ENCODE measurements at places on chromosomes 1 and 21.

- peak; percentile 64 for ATAC-seq
Observed at GRCh38 chr1:22143065-22144033, at the start of gene WNT4. WNT4 (minus strand) TSS chr1:22143097; CDS start chr1:22142922, 175 bp downstream.

GRCh38 chr1:226697151-226697928, 41.7 kb downstream of the ITPKB start:
- peak; percentile 51 for ATAC-seq

- ATAC-seq = no peak
Observed at GRCh38 chr1:64112281-64112680, 91.1 kb upstream of the UBE2U start.

GRCh38 chr21:27569831-27570230, 602.9 kb upstream of the ADAMTS5 start:
- no peak for ATAC-seq

DNA sequence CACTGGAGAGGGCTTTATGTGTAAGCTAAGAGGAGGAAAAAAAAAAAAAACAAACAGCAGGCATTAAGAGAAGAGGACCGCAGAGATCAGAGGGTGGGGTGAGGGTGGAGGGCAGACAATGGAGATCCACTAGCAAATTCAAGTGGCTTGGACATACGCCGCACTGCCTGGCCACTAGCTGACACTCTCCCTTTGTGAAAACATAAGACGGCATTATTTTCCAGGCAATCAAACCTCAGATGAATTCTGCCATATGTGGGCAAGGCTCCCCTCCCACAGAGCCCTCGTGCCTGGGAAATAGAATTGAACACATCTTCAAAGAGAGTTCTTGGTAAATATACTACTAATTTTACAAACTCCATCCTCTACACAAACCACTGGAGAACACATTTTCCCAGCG, 53.6 kb downstream of the ERG start:
- no peak for ATAC-seq

- peak; percentile 39 for ATAC-seq
Observed at GRCh38 chr1:217078078-217078690, 355.0 kb upstream of the ESRRG start.

GRCh38 chr1:228830954-228831481, 95.7 kb downstream of the RHOU start:
- ATAC-seq = no peak

- no peak for ATAC-seq
Observed at GRCh38 chr1:84985365-84985764, 11.5 kb downstream of the MCOLN2 start.

GRCh38 chr1:10302416-10302815, 92.0 kb downstream of the KIF1B start:
- ATAC-seq = no peak

DNA sequence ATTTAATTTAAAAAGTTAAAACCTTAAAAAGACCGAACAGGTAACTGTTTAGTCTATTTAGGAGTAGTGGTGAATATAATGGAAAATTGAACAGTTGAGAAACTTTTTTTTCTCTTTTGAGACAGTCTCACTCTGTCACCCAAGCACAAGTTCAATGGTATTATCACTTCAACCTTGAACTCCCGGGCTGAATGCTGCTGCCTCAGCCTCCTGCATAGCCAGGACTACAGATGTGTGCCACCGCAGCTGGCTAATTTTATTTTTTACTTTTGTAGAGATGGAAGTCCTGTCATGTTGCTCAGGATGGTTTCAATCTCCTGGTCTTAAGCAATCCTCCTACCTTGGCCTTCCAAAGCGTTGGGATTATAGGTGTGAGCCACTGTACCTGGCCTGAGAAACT, 16.2 kb upstream of the GBP2 start:
- no peak for ATAC-seq

- no peak for ATAC-seq
Observed at GRCh38 chr1:55339681-55340080, 124.5 kb upstream of the USP24 start.

- ATAC-seq = no peak
Observed at GRCh38 chr21:17753736-17754135, 65.4 kb downstream of the C21orf91 start.

GRCh38 chr1:114331936-114332335, 178.3 kb upstream of the SYT6 start:
- ATAC-seq = no peak

DNA sequence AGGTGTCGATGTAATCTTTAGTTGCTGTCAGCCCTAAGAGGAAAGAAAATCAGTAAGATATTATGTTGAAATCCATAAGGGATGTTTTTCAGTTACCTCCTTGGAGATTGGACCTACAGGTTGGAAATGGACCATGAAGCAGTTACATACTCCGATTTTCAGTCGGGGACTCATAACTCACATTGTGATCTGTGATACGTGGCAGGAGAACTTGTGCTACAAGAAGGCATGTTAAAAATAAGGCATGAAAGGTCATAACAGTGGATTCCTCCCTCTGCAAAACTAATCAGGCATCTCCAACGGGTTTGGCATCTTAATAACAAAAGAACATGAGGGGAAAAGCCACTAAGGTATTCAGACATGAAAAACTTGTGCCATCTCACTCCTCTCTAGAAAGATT, 111.2 kb upstream of the CACHD1 start:
- no peak for ATAC-seq

GRCh38 chr1:155966135-155966534, 12.2 kb downstream of the ARHGEF2 start:
- ATAC-seq = no peak

GRCh38 chr1:29518183-29518835, 282.0 kb downstream of the PTPRU start:
- ATAC-seq = no peak

DNA sequence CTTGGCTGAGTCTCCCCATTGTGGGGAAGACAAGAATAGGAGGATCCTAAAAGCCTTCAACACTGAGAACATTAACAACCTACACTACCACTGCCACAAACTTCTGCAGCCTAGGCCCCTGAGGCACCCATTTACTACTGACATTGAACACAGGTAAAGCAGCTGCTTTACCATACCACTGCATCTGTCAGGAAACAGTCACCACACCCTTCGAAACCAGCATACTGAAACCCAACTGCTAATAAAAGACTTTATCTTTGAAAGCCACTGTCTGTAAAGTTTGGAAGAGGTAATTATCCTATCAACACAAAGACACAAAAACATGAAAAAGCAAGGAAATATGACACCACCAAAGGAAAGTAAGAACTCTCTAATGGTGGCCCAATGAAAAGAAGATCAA, 7.4 kb downstream of the IFNAR1 start:
- no peak for ATAC-seq

- ATAC-seq = no peak
Observed at GRCh38 chr1:212930986-212931678, 19.2 kb upstream of the VASH2 start.

- ATAC-seq = no peak
Observed at GRCh38 chr1:172993640-172994039, 57.1 kb downstream of the TNFSF18 start.

- ATAC-seq = no peak
Observed at GRCh38 chr1:242673652-242674051, 149.2 kb upstream of the PLD5 start.

- ATAC-seq = no peak
Observed at GRCh38 chr1:90579212-90579802, 137.8 kb downstream of the BARHL2 start.

DNA sequence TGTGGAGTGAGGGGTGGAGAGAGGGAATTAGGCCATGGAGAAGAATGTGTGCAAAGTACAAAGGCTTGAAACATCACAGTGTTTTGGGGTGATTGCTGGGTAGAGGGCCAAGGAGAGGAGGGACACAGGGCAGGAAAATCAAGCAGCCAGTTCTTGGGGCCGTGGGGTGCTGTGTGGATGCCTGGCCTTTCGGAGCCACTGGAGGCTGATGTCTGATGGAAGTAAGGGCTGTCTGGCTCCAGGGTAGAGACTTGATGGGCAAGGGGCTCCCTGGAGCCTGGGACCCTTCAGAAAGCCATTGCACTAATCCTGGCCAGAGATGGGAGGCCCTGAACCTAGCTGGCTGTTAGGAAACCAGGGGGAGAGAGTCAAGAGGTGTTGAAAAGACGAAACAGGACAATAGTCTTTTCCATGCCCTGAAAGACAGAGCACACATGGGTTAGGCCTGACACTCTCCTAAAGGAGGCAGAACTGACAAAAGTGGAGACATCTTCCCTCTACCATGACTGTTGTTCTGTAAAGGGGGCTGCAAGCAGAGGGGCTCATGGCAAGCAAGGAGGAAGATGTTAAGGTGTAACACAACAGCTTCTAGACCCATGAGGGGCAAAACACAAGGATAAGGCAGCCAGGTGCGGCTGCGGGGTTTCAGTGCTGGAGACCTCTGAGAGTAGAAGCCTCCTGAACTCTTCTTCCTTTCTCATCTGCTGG, 21.0 kb downstream of the ATF3 start:
- ATAC-seq = no peak

DNA sequence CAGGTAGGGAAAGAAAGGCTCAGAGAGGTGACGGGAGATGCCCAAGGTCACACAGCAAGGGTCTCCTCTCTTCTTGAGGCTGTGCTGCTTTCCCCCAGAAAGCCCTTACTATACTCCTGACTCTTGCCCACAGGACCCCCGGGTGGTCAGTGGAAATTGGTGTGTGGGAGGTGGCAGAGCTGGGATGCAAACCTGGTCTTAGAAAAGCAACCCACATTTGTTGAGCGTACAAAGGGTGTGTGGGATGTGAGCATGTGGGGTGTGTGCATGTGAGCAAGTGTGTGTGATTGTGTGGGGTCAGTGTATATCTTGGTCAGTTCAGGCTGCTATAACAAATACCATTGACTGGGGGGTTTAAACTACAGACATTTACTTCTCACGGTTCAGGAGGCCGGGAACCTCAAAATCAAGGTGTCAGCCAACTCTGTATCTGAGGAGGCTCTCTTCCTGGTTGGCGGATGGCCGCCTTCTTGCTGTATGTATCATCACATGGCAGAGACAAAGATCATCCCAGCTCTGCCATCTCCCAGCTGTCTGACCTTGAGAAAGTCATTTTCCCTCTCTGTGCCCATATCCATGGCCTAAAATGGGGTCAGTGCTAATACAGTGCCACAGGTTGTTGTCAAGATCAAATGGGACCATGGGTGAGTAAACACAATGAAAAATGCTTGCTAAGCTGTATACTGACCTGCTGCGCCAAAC, 268.5 kb downstream of the PTPRU start:
- no peak for ATAC-seq
